ENCODE measurements at places on chromosomes 6 and 20.

GRCh38 chr6:151690768-151691562 is 116.5 kb upstream of the ESR1 start:
- DNase-seq: no peak

DNA sequence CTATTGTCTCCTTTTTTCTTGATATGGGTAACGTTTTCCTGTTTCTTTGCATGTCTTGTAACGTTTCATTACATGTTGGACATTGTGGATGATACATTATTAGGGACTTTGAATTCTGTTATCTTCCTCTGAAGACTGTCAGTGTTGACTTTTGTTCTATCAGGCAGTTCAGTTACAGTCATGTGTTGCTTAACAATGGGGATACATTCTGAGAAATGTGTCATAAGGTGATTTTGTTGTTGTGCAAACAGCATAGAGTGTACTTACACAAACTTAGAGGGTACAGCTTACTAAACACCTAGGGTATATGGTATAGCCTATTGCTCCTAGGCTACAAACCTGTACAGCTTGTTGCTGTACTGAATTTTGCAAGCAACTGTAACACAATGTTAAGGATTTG is 64.7 kb downstream of the AK9 start:
- no peak for DNase-seq

DNA sequence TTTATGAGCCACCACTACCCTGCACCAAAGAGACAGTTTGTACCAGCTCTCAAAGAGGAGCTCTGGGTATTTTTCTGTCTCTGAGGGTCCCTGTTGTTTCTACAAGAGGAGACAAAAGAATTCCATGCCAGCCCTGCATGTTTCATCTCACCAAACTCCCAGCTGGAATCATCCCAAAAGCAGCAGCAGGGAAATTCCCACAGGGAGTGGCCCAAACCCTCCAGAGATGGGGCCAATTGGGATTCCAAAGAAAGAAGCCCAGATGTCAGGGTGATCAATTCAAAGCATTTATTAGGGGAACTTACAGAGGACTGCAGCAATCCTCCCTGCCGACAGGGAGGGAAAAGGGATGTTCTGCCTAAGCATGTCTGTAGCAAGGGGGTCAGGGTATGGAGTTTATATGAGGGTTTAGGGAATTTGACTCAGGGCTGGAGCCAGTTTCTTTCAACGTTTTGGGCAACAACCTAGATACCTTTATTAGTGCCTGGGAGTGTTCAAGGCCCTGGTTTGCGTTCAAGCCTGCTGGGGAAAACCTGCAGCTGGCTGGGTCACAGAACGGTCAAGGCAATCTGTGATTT is 47.2 kb downstream of the MUC22 start:
- no peak for DNase-seq

DNA sequence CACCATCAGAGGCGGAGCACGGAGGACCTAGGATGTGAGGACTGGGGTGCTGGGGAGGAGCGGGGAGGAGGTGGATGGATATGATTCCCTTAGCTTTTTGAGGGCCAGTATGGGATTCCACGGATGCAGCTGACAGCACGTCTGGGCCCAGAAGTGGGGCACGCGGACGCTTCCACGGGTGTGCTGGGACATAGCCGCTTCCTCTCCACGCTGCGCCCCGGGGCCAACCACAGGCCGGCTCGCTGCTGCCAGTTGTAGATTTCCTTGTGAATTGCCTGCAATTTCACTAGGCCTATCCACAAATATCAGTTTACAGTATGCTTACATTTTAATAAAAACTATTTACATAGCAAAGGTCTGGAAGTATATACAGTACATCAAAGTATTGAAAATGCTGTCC is 23.9 kb downstream of the PAX1 start:
- no peak for DNase-seq

GRCh38 chr6:20084411-20084810 is 127.9 kb downstream of the MBOAT1 start:
- DNase-seq: no peak

DNA sequence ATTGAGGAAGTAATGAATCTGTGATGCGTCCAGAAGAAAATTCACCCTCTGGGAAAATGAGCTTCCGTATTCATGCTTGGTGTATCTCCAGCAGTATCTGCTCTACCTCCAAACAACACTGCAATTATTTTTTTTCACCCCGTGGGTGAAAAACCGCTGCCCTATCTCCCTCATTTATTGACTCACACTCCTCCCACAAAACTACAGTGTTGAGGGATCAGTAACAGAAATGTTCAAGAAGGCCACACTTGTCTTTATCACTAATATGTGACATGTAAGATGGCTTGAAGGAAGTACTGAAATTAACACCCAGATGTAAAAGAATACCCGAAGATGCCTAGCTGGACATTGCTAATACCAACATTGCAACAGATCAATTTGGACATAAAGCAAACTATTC is 4.9 kb upstream of the TBX18 start:
- no peak for DNase-seq

DNA sequence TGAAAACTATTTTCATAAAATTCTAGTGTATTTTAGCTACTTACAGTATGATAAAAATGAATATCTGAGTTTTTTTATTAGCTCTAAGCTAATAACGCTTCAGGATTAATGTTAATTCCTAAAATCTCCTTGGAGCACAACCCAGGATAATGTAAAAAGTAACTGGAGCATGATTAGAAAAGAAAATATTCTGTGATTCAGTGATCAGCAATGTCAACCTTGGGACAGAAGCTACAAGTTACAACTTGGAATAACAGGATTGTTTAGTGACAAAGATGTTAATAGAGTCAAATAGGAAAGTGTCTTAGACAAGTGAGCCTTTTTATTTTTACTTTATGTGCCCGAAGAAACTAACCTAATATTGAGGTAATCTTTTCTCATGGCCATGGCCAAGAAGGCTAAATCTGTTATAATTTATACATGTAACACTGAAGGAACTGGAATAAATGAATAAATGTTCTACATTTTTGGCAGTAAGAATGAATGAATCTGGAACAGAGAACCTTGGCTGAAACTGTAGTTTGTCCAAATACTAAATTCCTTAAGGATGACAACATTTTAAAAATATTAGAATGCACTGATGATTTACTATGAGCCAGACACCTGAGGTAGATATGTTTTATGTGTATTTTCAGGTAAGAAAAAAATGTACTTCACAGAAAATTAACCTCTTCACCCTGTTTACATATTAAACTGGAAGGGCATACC is 994.0 kb downstream of the GRIK2 start:
- DNase-seq: no peak

DNA sequence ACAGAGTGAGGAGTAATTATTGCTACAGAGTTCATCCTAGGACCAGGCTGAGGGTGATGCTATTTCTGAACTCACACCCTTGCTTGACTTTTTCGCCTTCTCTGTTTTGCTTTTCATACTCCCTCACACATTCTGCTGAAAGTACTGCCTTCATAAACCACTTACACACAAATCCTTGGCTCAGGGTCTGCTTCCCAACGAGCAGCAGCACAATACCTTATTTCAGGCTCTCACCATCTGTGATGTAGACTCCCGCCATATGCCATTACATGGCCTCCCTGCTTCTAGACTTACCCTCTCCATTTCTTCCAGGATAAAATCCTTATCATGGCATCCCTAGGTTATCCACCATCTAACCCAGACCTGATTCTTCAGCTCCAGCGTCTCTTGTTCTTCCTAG is 321.3 kb upstream of the SPTLC3 start:
- DNase-seq: no peak

DNA sequence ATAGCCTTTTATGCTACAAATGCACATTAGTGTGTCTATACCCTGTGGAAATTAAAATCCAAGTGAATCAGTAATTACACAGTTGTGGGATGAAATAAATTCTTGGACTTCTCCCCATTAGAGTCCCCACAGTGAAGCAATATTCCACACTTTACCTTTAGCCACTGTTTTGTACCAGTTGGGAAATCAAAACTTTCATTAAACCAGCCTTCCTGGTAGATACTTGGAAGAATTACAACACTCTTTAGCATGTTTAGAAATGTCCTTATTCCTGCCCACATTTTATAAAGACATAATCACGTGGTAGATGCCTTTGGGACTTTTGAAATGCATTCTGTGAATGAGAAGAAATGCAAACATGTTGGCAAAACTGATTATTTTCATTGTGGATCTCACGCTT is 49.0 kb upstream of the ANKEF1 start:
- DNase-seq: no peak
